GM12891 (cell line): ENCODE measurements at places on chromosomes 6 and 20.

DNA sequence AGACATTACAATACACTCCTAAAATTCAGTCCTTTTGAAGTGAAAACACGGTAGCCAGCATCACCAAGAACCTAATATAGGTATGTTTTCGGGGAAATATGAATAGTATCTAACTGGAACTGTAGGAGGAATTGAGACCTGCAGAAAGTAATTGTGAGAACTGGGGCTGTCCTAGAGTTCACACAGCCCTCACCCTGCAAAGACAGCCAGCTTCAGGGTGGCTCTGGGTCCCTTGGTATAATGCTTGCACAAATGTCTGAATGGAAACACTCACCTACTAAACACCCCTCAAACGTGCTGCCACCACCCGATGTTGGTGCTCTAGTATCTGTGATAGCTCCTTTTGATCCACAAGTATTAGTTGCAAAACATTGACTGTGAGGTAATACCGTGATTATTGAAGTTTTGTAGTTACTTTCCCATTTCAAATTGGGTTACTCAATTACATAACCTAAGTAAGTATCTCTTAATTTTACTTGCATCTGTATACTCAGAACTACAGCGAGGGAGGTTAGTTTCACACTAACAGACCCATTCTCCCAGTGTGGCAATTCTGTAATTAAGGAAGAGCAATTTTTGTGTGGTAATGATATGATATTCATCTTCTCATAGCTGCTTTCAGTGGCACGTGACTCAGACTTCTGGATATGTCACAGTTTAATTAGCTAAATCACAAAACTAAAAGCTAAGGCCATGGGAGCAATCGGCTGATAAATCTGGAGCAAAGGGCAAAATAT, 129.5 kb downstream of the INSM1 start:
- no peak for DNase-seq

DNA sequence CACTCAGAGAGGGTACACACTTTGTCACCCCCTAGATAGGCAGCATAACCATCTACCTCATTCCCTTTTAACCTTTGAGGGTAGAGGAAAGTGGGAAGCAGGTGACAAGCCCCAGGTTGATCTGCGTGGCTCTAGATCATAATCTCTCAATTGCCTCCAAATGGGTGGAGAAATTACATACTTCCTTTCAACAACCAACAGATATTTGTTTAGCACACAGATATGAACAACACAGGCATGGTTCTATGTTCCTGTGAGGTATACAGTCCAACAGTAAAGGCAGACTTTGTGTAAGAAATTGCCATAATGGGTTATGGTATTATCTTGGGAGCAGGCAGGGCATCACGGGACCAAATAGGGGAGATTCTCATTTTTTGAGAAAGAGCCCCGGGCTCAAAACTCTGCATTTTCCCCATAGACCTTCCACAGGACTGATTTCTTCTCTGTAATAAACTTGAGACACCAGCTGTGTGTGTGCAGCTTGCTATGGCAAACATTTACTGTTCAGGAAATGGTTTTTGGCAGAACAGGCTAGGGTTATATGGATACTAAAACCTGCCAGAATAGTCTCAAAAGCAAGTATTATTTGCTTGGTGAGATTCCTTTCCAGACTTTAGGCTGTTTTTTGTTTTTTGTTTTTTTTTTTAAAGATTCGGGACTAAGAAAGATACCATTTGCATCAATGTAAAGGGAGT, 126.2 kb downstream of the CD164 start:
- no peak for DNase-seq

GRCh38 chr6:112188906-112189305, 65.5 kb downstream of the LAMA4 start:
- DNase-seq, result no peak

DNA sequence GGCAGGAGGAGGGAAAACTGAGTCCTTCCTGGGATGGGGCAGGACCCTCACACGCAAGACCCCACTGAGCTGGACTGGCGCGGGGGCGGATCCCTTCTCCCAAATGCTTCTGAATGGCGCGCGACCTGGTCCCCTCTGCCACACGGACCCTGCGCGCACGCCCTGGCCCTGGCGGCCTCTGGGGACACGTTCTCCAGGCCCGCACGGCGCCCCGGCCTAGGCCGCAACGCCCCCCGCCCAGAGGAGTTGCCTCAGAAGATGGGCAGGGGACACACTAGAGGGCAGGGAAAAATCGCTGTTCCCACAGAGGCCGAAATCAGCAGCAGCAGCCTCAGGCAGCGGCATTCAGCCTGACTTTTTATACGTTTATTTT, 45.2 kb upstream of the OSTM1 start:
- DNase-seq, result no peak

GRCh38 chr6:16139556-16139955, 10.7 kb downstream of the MYLIP start:
- no peak for DNase-seq

- peak; percentile 21 for DNase-seq
These were observed 800 bp downstream of the RWDD2A start for GRCh38 chr6:83193747-83194566.

- no peak for DNase-seq
These were observed 19.3 kb upstream of the EPB41L2 start for GRCh38 chr6:131082335-131082734.

GRCh38 chr6:29142309-29142708, 28.4 kb upstream of the OR2J2 start:
- DNase-seq, result no peak

DNA sequence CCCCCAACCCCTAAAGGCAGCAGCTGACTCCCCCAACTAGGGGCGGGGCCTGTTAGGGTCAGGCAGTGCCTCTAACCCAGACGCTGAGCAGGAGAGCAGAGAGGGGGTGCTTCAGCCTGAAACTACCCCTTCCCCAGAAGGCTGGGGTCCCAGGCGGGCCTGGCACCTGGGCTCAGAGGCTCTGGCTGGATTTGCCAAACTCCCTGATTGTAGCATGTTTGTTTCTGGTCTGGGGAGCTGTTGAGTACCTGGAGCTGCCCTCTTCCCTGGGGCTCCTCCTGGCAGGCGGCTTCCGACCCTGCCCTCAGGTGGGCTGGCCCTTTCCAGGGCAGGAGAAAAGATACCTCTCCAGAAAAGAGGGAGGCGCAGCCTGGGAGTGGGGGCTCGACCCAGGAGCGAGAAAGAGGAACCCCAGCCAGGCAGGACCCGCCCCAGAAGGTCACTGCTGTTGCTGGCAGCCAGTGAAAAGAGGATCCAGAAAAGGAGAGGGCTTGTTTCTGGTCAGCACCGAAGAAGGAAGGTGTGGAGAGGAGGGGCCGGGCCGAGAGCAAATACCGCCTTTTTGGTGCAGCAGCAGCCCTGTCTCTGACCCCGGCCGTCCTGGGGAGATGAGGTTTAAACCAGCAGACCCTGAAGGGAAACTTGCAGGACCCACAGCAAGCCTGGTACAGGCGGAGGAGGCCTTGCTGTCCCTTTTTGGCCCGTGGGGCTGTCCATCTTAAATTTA, 810 bp upstream of the ABHD16B start:
- DNase-seq, result no peak

GRCh38 chr6:149467265-149467664, 17.5 kb downstream of the ZC3H12D start:
- no peak for DNase-seq

DNA sequence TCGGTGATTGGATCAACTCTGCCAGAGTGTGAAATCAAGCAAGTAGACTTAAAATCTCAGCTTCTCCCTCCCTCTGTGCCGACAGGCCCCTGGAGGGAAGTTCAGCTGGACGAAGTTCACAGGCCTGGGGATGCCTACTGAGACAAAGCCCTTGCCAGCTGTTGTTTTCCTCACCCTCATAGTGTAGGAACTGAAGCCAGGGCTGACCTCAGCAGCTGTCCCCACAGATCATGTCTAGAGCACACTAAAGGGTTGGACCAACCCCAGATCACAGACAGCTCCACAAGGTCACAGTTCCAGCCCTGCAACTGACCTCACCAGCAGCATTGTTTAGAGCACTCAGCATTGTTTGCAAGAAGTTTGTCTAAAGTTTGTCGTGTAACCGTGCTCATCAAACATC, 261.9 kb upstream of the ECI2 start:
- DNase-seq, result no peak

GRCh38 chr20:10495173-10495572, 60.1 kb downstream of the SLX4IP start:
- no peak for DNase-seq

DNA sequence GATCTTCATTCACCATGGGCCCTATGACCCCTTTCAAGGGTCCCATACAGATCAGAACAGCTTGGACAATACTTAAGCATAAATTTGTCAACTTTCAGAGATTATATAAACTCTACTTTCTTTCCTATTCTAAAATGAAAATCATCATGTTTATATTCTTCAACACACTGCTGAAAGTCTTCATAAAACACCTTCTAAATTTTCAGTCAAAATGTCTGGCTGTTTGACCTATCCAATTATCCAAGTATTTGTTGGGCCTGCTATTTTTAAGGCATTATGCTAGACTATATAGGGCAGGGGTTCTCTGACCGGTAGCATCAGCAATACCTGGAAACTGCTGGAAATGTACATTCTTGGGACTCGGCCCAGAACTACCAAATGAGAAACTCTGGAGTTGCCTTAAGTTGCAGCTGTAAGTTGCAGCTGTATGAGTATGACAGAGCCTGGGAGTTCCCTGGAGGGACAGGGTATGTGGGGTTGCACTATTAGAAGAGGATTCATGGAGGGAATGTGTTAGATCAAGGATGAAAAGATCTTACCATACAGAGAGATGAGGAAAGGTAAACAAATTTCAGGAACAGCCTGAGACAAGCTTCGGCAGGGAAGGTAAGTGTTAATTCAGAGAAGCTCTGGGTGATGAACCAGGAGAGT, 293.0 kb downstream of the ADGB start:
- no peak for DNase-seq

GRCh38 chr20:19688031-19688806, 69.8 kb upstream of the RIN2 start:
- no peak for DNase-seq

DNA sequence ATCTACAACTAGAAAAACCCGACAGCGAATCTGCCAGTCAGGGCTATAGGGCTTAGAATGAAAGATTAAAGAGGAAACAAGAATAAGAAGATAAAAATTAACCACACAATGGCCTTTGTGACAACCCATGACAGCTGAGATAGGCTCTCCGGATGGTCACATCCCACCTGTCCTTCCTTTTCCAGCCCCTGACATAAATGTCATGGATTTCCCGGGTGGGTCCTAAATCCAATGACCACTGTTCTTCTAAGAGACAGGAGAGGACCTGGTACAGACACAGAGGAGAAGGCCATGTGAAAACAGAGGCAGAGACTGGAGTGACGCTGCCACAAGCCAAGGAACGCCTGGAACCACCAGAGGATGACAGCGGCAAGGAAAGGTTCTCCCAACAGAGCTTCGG, 41.8 kb downstream of the ATXN1 start:
- no peak for DNase-seq

DNA sequence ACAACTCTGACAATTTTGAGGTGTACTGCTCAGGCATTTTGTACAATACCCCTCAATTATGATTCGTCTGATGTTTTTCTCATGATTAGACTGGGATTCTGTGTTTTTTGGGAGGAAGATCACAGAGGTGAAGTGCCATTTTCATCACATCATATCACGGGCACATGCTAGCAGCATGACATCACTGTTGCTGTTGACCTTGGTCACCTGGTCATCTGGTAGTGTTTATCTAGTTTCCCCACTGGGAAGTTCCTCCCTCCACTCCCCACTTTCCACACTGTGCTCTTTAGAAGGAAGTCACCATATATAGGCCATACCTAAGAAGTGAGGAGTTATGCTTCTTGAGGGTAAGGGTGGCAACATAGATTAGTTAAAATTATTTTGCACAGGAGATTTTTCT, 20.8 kb downstream of the GCM2 start:
- DNase-seq, result no peak

GRCh38 chr6:6704103-6705060, 115.9 kb downstream of the LY86 start:
- no peak for DNase-seq

DNA sequence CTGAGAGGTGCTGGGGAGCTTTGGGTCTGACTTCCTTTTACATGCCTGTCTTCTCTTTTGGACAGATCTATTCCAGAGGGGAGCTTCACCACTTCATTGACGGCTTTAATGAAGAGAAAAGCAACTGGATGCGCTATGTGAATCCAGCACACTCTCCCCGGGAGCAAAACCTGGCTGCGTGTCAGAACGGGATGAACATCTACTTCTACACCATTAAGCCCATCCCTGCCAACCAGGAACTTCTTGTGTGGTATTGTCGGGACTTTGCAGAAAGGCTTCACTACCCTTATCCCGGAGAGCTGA, 13.1 kb downstream of the PRDM1 start:
- no peak for DNase-seq

DNA sequence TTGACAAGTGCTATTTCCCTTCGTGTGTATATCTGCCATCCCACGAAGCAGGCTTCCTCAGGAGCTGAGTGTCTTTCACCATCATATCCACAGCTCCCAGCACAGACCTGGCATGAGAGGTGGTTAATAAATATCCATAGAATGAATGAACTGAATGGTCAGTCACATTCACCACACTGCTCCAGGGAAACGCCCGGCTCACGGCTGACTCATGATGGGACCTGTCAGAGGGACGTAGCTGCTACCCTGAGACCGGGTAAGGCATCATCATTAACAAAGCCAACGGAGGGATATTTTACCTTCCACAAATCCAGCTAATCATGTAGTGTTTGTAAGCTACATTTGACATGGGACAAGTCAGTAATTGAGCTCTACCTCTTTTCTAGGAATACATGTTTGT, 12.5 kb downstream of the AGPAT4 start:
- no peak for DNase-seq

DNA sequence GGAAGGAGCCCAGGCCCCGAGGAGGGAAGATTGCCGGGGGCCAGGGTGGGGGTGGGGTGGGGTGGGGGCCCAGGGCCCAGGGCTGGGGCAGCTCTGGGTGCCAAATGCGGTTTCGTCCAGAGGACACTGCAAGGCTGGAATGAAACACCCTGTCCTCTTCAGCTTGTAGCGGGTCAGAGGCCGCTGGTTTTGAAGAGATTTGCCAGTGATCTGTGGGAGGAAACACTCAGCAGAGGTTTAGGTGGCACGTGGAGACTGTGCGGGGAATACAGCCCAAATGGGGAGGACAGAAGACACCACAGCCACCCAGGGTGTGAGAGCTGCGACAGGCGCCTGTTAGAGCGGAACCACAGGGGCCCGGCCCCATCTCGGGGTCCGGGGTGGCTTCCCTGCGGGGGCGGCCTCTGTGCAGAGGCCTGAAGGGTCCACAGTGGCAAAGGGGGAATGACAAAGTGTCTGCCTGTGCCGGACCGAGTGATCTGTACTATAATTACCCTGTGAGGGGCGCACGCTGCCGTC, 29.2 kb downstream of the FRMD1 start:
- DNase-seq, result no peak

- no peak for DNase-seq
These were observed 130.0 kb upstream of the ZNF217 start for GRCh38 chr20:53723621-53724020.

- DNase-seq, result no peak
These were observed 193.6 kb downstream of the NFATC2 start for GRCh38 chr20:51348876-51349275.

DNA sequence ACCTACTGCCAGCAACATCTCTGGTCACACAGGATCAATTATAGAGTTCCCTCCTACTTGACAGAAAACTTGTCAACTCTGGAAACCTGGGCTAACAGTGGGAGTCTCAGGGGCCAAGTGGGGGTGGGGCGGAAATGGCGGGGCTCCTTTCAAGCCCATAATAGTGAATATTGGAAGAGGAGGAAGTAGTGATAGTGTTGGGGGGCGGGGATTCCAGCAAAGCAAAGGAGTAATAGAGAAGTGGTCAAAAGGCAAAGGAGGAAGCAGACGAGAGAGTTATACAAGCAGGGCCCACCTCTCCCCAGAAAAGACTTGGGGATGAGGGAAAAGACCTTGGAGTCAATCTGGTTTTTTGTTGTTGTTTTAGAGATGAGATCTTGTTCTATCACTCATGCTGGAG, 2.1 kb downstream of the DEF6 start:
- DNase-seq, result no peak
